ENCODE measurements at places on chromosomes 5 and 9.

DNA sequence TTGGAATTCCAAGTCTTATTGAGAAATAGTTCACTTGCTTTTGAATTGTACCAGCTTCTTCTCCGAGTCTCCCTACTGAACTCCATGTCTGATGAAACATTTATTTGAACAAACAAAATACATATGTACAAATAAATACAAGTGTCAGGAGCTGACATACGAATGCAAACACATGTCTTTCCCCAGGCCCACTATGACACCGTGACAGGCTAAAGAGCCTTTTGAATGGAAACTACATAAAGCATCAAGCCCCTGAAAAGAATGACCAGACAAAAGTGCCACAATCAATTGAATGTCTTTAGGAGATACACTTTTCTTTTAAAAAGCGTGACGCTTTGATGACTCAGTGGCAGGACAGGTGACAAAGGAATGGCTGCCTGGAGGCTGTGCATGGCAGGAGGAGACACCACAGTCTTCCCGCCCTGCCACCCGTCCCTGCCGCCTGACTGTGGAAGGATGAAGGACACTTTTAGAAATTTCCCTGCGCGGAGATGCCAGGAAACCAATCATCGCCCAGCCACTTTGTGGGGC lies 112.4 kb upstream of the BNC2 start:
- no peak for DNase-seq

DNA sequence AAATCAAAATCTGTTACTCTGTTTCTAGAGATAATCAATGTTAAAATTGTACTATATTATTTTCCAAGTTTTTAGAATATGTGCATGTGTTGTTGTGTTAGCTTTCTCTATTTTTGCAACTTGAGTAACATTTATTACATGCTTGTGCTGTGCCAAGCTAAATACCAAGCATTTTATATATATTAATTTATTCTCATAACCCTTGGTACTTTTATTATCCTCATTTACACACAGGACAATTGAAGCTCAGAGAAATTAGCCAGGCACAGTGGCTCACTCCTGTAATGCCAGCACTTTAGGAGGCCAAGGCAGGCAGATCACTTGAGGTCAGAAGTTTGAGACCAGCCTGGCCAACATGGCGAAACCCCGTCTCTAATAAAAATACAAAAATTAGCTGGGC lies 254.0 kb upstream of the DMRT1 start:
- no peak for DNase-seq

- DNase-seq, result no peak
Observed at GRCh38 chr5:16784088-16784487, 152.0 kb downstream of the MYO10 start.

- DNase-seq, result peak; percentile 36
Observed at GRCh38 chr9:137550231-137550621, at the start of gene PNPLA7. Gene PNPLA7 (minus strand): TSS chr9:137550402. CDS start chr9:137550197, 205 bp downstream.

DNA sequence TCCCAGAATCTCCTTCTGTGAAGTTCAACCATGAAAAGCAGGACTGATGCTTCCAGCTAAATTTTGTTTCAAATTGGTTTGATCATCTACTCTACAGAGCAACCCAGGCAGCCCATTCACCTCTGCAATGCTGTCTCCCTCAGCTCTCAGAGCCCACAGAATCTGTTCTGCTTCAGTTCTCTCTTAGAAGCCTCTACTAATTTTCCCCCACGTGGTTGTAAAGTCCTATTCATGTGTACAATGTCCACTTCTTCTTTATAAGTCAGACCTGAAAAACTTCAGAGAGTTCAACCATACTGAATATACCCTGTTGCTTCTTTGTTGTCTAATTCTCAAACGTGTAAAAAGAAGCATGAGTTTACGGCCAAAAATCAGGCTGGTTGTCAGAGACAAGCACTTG lies 21.3 kb upstream of the FAM13B start:
- no peak for DNase-seq

- no peak for DNase-seq
Observed at GRCh38 chr5:150061538-150061995, 24.8 kb downstream of the CSF1R start.

DNA sequence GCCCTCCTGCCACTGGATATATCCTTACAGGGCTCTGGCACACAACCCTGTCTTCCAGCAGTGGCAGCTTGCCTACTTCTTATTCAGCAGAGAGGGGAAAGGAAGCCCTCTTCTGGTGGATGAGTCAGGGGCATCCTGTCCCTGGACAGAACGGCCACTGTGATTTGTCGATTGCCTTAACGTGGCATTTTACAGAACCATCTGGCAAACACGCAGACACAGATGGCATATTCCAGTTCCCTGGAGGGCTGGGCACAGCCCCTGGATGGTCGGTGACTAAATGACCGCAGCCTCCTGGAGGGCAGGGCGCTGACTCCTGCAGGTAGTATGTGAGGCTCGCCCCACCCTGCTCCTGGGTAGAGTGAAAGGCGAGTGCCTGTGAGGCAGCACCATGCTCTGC lies 62.1 kb downstream of the DCP2 start:
- DNase-seq, result peak; percentile 50

GRCh38 chr5:148790545-148791333 lies 35.7 kb upstream of the ADRB2 start:
- DNase-seq, result no peak

- DNase-seq, result no peak
Observed at GRCh38 chr5:41120600-41120999, 49.5 kb upstream of the MROH2B start.

DNA sequence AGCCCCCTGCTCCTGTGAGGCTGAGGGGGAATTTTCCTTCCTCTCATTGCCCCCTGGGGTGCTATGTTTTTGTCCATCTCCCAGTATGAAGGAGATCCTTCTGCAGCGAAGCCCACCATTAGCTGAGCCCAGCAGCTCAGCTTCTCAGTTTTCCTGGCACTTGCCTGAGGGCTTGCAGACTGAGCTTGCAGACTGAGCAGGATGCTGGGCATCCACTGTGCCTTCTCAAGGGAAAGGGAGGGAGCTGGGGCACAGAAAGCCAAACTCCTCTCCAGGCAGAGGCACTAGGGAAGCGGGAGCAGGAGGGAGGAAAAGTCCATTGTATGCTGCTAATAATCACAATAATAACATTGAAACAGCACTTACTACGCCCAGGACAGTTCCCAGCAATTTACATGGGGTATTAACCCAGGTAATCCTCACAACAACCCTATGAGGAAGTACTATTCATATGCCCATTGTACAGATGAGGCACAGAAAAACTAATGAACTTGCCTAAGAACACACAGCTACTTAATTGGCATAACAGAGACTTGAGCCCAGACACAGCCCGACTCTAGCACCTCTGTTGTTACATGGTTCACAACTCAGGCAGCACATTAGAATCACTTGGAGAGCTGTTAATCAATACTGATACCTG lies 86.9 kb upstream of the SSBP2 start:
- no peak for DNase-seq

DNA sequence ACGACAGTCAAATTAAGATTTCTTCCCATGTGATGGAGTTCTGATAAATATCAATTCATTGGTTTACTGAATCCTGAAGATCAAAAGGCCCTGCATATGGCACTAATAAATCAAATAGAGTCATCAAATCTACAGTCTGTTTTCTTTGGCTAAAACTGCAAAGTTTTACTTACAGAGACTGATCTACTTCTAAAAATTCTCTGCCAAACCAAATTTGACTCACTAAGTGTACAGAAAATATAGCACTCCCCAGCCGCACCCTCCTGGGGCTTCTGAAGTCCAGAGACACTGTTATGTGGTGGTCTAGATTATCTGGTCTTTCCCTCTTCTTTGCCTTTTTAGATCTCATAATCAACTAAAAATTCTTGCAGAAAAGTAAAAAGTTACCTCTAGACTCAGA lies 237.7 kb downstream of the MLLT3 start:
- DNase-seq, result no peak

GRCh38 chr5:34552686-34553085 lies 103.4 kb upstream of the RAI14 start:
- DNase-seq, result no peak

GRCh38 chr9:109652971-109653370 lies 127.0 kb upstream of the PALM2AKAP2 start:
- no peak for DNase-seq

DNA sequence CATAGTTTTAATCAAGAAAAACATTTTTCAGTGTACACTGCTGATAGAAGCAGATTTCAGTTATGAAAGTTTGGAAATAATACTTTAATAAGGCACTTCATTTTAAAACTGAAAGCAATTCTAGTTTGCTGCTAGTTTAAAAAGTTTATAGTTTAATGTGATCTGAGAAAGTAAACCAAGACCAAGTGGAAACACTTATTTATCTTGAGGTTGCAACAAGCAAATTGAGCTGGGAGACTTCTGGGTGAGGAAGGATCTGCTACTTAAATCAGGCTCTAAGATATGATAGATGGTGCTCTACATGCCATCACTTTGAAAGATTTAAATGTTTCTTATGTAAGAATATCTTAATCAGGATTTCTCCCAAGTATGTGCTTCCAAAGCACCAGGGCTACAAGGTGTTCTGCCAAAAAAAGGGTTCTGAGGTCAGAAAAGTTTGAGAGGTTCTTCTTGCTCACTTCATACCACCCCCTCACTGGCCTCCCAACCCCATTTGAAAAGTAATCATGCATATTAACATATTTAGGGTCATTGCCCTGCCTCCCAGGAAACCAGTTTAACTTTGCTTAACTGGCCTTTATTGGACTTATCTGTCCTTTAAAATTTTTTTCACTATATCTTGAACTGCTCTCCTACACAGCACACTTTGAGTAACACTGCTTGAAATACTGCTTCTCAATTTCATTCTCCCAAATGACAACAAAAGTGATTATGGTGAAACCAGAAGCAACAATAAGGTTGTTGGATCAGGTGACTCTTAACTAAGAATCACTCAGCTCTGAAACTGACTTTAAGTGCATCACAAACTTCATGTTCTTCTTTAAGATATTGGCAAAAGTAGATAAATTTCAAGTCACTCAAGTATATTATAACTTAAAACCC lies 15.5 kb downstream of the SLC44A1 start:
- DNase-seq, result no peak

- DNase-seq, result no peak
Observed at GRCh38 chr5:113283558-113283957, 151.2 kb downstream of the TSSK1B start.

DNA sequence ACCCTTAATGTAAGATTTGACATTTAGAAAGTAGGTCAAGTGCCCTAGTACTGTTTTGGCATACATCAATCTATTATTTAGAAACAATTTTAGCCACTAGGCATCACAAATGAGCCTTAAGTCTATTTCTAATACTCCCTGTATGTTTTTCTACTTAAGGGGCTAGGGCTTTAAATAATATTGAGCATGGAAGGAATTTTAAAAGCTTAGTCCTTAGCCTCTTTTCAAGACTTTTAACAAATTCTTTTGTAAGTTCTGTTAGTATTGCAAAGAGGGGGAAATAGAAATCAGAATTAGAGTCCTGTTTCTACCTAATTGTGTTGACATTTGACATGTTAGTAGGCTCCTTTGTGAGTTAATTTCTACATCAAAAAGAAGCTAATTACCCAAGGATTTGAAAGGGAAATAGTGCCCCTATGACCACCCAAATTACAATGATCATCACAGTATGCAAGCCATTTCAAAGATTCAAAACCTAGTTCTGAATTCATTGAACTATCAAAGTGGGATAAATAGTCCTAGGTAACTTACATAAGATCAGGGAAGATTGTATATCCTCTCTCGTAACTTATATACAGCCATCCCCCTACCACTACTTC lies 647.8 kb upstream of the ACO1 start:
- DNase-seq, result no peak

- no peak for DNase-seq
Observed at GRCh38 chr9:35490155-35490909, 421 bp downstream of the RUSC2 start.

- DNase-seq, result no peak
Observed at GRCh38 chr9:14251154-14252071, 62.5 kb downstream of the NFIB start.

GRCh38 chr9:130952065-130952762 lies 13.2 kb upstream of the FIBCD1 start:
- no peak for DNase-seq

GRCh38 chr9:81847181-81847915 lies 80.9 kb upstream of the SPATA31D4 start:
- DNase-seq, result no peak

- no peak for DNase-seq
Observed at GRCh38 chr5:7250611-7251010, 145.3 kb upstream of the ADCY2 start.

DNA sequence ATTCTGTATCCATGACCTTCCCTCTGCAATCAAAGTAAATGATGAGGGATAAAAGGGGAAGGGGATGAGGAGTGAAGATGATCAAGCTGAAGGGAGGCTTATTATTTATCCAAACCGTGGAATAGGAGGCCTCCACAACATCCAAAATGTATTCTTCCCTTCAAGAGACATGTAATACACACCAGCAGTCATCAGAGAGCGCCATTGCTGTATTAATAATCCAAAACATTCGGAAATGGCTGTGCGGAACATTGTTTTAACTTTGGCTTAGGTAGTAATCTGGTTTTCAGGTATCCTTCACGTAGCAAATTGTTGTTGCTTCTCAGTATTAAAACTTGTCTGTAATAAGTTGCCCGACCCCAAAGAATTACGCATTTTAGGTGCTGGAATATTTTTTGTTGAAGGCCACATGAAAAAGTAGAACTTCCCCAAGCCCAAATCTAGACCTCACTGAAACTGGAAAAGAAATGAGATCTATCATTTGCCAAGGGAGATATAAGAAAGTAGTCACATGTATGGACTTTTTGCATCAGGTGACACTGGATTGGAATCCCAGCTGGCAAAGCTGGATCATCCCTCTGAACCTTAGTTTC lies 2.6 kb upstream of the BOD1 start:
- DNase-seq, result peak; percentile 70

- DNase-seq, result no peak
Observed at GRCh38 chr5:132459031-132459982, 31.3 kb downstream of the IRF1 start.

GRCh38 chr5:112604732-112605630 lies 132.7 kb upstream of the APC start:
- DNase-seq, result peak; percentile 35

GRCh38 chr5:132684922-132685720 lies 11.3 kb downstream of the IL4 start:
- DNase-seq, result no peak

GRCh38 chr9:128633601-128634000 lies 23.0 kb downstream of the DYNC2I2 start:
- no peak for DNase-seq

DNA sequence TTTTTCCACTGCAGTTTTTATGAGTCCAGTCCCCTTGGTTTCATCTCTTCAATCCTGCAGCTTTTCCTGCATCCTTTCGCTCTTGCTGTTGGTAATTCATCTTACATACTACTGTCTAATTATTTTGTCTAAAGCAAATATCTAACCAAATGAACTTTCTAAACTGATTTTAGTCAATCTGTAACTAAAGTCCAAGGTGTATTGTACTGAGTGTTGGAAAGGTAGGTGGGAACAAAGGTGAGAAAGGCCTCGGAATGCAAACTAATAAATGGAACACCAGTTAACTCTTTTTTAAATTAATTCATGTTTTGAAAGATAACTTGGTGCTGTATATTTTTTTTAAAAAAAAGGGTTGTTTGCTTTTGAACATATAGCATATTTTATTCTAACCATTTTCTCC lies 152.7 kb upstream of the CYLC2 start:
- no peak for DNase-seq

DNA sequence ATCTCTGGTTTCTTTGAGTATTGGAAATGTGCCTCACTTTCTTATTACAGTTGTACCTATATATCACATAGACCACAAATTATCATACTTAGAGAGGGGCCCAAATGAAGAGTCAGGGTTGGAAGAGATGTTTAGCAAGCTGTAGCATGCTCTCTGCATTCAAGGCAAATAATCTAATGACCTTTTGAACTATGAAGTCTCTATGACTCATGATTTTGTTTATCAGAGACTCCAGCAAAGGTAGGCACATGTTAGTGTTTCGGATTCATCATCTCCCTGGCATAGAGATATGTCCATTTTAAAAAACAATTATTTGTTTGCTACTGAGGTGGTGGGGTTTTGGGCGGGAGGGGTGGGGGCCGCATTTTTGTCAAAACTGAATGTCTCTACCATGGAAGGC lies 2000.1 kb downstream of the EFNA5 start:
- DNase-seq, result no peak
